Tibial nerve (tissue), 4 donors: ENCODE measurements at places on chromosomes 2 and 18.

DNA sequence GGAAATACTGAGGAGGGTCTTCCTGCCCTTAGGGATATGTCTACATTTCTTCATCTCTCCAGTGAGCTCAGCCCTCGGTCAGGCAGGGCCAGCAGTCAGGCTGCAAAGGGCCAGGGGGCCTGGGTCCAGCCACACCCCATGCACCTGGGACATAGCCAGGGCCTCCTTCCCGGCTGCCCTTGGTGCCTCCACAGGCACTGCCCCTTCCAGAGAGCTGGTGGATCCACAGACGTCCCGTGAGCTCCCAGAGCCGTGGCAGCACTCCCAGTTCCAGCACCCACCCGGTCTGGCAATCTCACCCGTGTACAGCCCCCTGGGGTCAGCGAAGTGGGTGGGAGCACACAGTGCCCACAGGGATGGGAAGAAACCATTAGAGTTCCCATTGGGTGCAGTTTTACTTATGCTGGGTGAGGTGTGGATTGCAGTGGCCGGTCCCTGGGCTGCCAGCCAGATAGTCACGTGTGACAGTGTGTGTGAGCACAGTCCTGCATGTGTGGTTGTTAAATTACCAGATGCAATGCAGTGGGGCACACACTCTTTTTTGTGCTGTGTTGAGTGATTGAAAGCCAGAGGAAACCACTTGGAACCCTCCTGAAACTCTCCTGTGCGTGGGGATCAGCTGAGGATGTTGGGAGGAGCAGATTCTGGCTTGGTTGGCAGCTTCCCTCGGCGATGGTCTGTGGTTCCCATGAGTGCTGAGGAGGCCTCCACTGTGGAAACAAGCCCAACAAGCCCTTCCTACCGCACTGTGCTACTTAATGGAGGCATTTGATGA lies 131.0 kb downstream of the SNTG2 start:
- DNase-seq = peak; percentile 47
- no peaks in the 10 kb centered on the region for H3K36me3 ChIP-seq
- H3K4me1 ChIP-seq = no peaks in the 10 kb centered on the region
- H3K27me3 ChIP-seq = no peaks in the 10 kb centered on the region
- H3K27ac ChIP-seq = no peak overlapping the region
- no peak overlapping the region for H3K4me3 ChIP-seq

DNA sequence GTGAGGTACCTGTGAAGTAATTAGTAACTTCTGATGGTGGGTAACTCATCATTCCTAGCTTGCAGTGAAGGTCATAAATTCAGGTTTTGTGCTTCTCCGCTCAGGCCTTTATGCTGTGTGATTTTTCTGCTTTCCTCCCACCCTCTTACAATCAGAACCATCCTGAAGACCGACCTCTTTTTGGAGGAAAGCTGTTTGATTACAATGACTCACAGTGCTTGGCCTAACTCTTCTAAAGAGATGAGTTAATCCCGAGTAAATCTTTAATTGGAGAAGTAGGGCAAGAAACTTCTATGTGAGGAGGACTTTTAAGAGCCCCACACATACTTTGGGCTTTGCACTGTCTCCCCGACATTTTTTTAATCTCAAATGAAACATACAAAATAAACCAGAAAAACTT lies 53.1 kb downstream of the TTC27 start:
- H3K4me3 ChIP-seq = no peak overlapping the region
- H3K27ac ChIP-seq = no peak overlapping the region
- H3K36me3 ChIP-seq = no peaks in the 10 kb centered on the region
- H3K27me3 ChIP-seq = no peaks in the 10 kb centered on the region
- DNase-seq = no peak
- H3K4me1 ChIP-seq = no peaks in the 10 kb centered on the region

DNA sequence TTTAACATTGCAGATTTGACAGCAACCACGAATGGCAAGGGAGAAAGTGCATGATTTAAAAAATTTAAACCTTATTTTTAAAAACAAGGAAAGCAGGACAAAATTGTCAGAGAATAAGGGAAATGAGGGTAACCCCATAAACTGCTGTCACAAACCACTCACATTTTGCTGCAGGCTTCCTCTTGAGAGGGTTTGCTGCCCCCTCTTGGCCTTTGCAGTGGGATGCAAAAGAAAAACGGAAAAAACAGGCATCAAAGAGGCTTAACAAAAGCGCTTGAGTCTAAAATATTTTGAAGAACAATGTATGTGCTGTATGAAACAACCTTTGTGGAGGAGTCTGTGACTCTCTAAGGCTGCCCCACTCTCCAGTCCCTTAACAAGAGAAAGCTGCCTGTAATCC lies 91.6 kb downstream of the TMX3 start:
- H3K4me3 ChIP-seq = no peak overlapping the region
- H3K36me3 ChIP-seq = no peaks in the 10 kb centered on the region
- H3K27ac ChIP-seq = no peak overlapping the region
- H3K4me1 ChIP-seq = no peaks in the 10 kb centered on the region
- no peaks in the 10 kb centered on the region for H3K27me3 ChIP-seq
- no peak for DNase-seq

GRCh38 chr2:16939771-16940170 lies 274.1 kb upstream of the CYRIA start:
- H3K27me3 ChIP-seq = no peaks in the 10 kb centered on the region
- H3K4me1 ChIP-seq = no peaks in the 10 kb centered on the region
- H3K4me3 ChIP-seq = no peak overlapping the region
- no peak overlapping the region for H3K27ac ChIP-seq
- DNase-seq = no peak

DNA sequence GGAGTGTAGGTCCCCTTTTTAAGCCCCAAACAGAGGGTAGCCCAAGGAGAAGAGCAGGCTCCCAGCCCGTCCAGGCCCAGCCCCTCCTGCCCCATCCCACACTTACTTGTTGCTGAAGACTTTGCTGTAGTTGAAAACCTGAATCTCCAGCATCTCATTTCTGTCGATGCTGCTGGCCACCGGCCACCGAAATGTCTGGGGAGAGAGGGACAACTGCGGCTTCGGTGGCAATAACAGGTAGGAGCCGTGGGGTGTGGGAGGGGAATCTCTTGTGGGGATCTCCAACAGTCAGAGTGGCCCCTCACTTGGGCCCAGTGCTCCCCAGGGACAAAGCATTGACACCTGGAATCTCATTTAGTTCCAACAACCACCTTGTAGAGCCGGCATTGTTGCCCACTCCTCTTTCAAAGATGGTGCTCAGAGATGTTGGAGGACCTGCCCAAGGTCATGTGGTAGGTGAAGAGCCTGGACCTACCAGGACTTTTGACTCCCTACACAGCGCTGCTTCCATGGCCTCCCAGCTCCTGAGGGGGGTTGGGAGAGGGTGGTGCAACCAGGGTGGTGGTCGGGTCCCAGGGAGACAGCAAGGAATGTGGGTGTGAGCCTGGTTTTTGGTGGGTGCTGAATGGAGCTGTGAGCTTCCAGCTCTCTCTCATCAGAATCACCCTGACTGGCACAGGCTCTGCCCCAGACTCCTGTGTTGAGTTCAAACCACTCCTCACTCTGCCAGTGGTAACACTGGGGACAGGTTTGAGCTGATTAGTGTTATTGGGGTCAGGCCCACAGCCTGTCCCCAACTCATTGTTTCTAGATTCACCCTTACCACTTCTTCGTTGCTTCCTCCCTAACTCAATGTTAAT lies 50.0 kb upstream of the OTOF start:
- peaks cover 4% of the 10 kb centered on the region for H3K27me3 ChIP-seq
- H3K4me3 ChIP-seq = no peak overlapping the region
- DNase-seq = no peak
- no peak overlapping the region for H3K27ac ChIP-seq
- H3K36me3 ChIP-seq = no peaks in the 10 kb centered on the region

DNA sequence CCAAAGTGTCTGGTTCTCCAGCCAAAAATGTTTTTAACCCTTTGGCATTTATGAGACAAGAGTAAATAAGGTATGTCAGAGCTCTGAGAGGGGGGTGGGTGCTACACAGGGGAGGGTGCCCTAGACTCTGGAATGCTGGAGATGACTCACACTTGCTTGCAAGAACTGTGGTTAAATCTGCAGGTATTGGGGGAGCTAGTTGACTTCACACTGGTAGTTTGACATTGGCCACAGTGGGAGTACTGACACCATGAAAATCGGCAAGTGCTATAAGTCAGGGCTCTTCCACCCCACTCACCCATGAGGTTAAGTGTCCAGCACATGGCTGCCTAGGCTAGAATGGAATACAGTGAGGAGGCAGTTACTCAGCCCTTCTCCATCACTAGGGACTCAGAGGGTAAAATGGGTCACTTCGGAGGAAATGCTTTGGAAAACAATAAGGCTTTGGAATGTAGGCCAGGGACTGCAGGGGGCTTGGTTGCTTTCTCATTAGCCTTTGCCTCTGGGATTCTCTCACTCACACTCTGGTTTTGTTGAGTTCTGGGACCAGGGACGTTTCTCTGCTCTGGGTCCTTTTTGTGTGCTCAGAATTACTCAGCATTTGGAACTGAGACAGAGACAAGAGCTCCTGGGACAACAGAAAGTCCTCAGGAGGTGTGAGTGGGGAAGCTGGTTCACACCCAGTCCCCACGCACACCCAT lies 91.6 kb downstream of the ACKR3 start:
- no peak overlapping the region for H3K4me3 ChIP-seq
- peak overlapping the region; percentile 60 for H3K27ac ChIP-seq
- no peaks in the 10 kb centered on the region for H3K36me3 ChIP-seq
- peaks cover 52% of the 10 kb centered on the region for H3K4me1 ChIP-seq
- DNase-seq = no peak
- no peaks in the 10 kb centered on the region for H3K27me3 ChIP-seq

- no peaks in the 10 kb centered on the region for H3K4me1 ChIP-seq
- DNase-seq = no peak
- H3K36me3 ChIP-seq = no peaks in the 10 kb centered on the region
Observed at GRCh38 chr18:23281626-23282436, 146.5 kb downstream of the CABLES1 start.

DNA sequence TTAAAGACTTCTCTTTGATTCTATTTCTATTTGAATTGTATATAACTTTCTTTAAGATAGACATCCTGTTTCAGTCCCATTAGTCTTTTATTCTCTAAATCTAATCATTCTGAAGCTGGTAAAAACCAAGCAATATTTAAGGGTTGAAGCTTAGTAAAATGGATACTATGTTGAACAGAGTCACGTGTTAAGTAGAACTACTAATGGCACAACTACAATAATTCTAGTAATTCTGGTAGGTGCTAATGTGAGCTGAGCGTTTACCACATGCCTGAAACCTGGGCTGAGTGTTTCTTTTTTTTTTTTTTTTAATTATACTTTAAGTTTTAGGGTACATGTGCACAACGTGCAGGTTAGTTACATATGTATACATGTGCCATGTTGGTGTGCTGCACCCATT lies 8.9 kb upstream of the AFF3 start:
- no peak overlapping the region for H3K27ac ChIP-seq
- no peaks in the 10 kb centered on the region for H3K4me1 ChIP-seq
- DNase-seq = no peak
- H3K4me3 ChIP-seq = no peak overlapping the region

DNA sequence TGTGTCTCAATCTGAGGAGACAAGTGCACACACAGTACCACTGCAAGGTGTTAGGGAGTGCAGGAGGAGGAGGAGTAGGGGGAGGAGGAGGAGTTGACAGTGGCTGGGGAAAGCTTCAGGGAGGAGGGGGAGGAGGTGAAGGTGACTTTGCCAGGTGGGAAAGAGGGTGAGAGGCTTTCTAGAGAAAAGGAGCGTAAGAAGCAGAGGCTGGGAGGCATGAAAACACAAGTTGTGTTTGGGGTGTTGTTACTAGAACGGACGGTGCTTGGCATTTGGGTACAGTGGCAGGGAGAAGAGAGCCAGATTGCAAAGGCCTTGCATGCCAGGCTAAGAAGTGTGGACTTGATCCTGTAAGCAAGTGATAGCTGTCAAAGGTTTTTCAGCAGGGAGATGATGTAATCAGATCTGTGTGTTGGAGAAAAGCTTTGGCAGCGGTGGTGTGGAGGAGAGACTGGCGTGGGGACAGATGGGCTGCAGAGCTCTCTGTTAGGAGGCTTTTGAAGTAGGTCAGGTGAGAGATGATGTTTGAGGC lies 16.2 kb downstream of the TANC1 start:
- no peaks in the 10 kb centered on the region for H3K27me3 ChIP-seq

DNA sequence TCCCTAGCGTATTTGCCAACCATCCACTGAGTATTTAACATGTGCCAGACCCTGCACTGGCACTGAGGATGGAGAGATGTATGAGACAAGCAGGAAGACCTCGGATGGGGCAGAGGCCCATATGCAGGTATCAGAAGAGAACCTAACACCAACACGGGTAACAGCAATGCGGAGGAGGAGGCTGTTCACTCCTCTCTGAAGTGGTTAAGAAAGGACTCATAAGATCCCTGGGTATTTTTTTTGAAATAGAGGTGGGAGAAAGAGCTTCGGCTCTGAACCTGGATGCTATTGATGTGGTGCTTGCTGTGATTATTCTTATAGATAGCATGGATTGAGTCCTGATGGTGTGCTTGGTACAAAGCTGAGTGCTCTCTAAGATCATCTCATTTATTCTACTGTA lies 418.3 kb downstream of the LPIN1 start:
- peaks cover 25% of the 10 kb centered on the region for H3K4me1 ChIP-seq
- H3K27me3 ChIP-seq = no peaks in the 10 kb centered on the region
- H3K27ac ChIP-seq = no peak overlapping the region
- no peak for DNase-seq

- H3K27ac ChIP-seq = no peak overlapping the region
- no peaks in the 10 kb centered on the region for H3K27me3 ChIP-seq
- H3K4me3 ChIP-seq = no peak overlapping the region
- H3K36me3 ChIP-seq = no peaks in the 10 kb centered on the region
- peaks cover 6% of the 10 kb centered on the region for H3K4me1 ChIP-seq
Observed at GRCh38 chr2:26302846-26303245, 43.1 kb upstream of the SELENOI start.

GRCh38 chr2:241636182-241637017 lies 558 bp downstream of the THAP4 start:
- H3K4me1 ChIP-seq = no peaks in the 10 kb centered on the region
- no peak for DNase-seq
- H3K4me3 ChIP-seq = peak overlapping the region; percentile 75
- no peaks in the 10 kb centered on the region for H3K27me3 ChIP-seq
- peaks cover 24% of the 10 kb centered on the region for H3K36me3 ChIP-seq

GRCh38 chr2:190477661-190478454 lies 56.7 kb downstream of the NEMP2 start:
- no peak for DNase-seq
- no peaks in the 10 kb centered on the region for H3K27me3 ChIP-seq
- H3K4me3 ChIP-seq = peak overlapping the region; percentile 28
- peaks cover 14% of the 10 kb centered on the region for H3K4me1 ChIP-seq
- H3K36me3 ChIP-seq = no peaks in the 10 kb centered on the region

- H3K27me3 ChIP-seq = peaks cover 13% of the 10 kb centered on the region
- no peaks in the 10 kb centered on the region for H3K36me3 ChIP-seq
- no peak for DNase-seq
Observed at GRCh38 chr2:157625296-157625695, 3.4 kb downstream of the ACVR1C start.

DNA sequence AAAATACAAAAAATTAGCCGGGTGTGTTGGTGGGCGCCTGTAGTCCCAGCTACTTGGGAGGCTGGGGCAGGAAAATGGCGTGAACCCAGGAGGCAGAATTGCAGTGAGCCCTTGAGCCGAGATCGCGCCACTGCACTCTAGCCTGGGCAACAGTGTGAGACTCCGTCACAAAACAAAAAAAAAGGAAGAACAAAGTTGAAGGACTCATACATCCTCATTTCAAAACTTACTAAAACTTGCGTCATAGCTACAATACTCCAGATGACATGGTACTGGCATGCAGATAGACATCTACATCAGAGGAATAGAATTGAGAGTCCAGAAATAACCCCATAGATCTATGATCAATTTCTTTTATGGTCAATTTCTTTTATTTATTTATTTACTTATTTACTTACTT lies 13.6 kb upstream of the CYP27C1 start:
- no peak overlapping the region for H3K4me3 ChIP-seq
- DNase-seq = no peak
- no peak overlapping the region for H3K27ac ChIP-seq
